Fibroblast of lung (primary cell): ENCODE measurements at places on chromosomes 16 and 17. TPM values are rescaled to one million over a fixed set of nuclear protein-coding genes. Genes with fewer than 3 reads are reported as not detected.
A peak's percentile ranks its signal among the peaks of the same experiment; 100 is the strongest.

The KRT28 gene
- total RNA-seq: not detected in 2 replicates

The GNGT2 gene
- total RNA-seq: not detected in 2 replicates

The OTOA gene
- total RNA-seq: 0.17 TPM in 1 of 2 replicates, not detected in the other

The ARSG gene
- total RNA-seq: 3.1 and 8.1 TPM in 2 replicates

The CCL3 gene
- total RNA-seq: not detected in 2 replicates

The SLC13A2 gene
- total RNA-seq: not detected in 2 replicates

The KCNH4 gene
- not detected in 2 replicates for total RNA-seq

The GUCY2D gene
- total RNA-seq: not detected in 2 replicates

The CCT6B gene
- total RNA-seq: 0.77 and 1.2 TPM in 2 replicates

The IGF2BP1 gene
- under 0.01 TPM in 2 replicates for total RNA-seq

The CCL14 gene
- total RNA-seq: not detected in 2 replicates

The SRR gene
- 14.1 and 15.0 TPM in 2 replicates for total RNA-seq

- DNase-seq: no peak
These were observed 36.5 kb upstream of the ADGRG1 start for GRCh38 chr16:57591870-57592485.

DNA sequence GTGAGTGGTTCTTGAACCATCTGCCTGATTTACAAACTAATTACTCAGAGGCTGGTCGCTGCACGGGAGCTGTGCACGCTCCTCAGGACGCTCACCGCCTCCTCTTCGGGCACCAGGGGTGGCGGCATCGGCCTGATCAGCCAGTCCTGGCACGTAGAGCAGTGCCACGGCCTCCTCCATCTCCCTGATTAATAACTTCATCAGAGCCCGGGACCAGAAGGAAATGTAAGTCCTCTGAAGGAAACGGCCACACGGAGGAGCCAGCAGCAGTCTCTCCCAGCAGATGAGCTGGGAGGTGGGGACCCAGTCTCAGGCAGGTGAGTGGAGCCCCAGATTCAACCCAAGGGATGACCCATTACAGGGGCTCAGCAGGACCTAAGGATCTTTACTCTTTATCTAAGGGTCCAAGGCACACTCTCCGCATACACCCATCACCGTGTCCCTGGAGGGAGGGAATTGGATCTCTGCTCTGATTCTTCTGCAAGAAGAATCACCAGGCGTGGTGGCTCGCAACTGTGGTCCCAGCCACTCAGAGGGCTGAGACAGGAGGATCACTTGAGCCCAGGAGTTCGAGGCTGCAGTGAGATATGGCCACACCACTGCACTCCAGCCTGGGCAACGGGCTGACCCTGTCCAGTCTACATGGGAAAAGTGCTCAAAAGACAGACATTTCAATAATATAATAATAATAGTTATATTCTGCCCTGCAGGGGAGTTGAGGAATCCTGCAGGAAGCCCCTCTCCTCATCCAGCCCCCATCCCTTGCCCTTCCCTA is 366.5 kb downstream of the SEC14L1 start:
- DNase-seq: no peak

DNA sequence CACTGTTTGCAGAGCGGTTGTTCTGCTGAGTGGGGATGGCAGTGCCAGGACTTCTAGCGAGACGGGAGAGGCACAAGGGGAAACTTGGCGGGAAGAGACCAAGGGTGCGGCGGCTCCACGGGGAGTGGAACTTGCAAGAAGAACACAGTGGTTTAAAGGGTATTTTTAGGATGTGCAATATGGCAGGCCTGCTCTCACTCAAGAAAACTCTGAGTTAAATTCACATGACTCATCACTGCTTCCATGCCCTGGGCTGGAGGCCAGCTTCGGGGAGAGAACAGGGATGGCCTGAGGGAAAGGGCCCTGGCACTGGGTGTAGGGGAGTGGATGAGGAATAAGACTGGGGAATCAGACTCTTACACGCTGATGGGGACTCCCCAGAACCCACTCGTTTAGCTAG is 13.3 kb upstream of the CD300LD start:
- peak; percentile 78 for DNase-seq

- peak; percentile 42 for DNase-seq
These were observed 2.3 kb downstream of the METRNL start for GRCh38 chr17:83081684-83082201.

DNA sequence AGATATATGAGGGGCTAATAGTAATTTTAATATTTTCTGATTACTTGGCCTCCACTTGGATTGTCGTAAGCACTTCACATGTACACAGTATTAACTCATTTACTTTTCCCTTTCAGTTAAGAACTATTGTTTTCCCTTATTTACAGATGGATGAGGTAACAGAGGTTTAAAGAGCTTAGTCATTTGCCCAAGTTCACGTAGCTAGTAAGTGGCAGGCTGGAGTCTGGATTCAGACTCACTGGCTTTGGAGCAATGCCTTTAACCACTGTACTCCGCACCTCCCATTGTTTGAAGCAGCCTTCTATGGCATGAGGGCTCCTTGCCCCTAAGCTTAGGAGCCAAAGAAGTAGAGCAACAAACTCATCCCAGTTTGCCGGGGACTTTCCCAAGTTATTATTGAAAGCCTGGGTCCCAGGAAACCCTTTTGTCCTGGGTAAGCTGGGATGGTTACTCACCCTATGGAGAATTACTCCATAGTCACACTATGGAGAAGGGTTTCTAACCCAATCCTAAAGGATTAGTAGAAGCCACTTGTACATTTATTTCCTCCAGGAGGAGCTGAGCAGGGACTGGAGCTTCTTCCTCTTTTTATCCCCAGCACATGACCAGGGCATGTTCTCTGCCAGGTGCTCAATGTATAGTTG is 12.3 kb downstream of the FOXL1 start:
- DNase-seq: peak; percentile 98

GRCh38 chr17:70181376-70181775 is 12.0 kb downstream of the KCNJ2 start:
- DNase-seq: no peak

DNA sequence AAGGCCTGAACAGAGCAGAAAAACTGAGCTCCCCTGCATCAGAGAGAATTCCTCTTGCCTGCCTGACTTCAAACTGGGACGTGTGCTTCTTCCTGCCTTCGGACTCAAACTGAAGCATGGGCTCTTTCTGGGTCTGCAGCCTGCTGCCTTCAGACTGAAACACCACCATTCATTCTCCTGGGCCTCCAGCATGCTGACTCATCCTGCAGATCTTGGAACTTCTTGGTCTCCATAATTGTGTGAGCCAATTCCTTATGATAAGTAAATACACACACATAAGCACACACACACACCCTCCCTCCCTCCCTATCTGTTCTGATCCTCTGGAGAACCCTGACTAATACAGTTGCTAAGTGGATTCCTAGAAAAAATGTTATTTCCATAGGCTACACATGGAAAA is 874.3 kb upstream of the EEF2KMT start:
- peak; percentile 34 for DNase-seq

DNA sequence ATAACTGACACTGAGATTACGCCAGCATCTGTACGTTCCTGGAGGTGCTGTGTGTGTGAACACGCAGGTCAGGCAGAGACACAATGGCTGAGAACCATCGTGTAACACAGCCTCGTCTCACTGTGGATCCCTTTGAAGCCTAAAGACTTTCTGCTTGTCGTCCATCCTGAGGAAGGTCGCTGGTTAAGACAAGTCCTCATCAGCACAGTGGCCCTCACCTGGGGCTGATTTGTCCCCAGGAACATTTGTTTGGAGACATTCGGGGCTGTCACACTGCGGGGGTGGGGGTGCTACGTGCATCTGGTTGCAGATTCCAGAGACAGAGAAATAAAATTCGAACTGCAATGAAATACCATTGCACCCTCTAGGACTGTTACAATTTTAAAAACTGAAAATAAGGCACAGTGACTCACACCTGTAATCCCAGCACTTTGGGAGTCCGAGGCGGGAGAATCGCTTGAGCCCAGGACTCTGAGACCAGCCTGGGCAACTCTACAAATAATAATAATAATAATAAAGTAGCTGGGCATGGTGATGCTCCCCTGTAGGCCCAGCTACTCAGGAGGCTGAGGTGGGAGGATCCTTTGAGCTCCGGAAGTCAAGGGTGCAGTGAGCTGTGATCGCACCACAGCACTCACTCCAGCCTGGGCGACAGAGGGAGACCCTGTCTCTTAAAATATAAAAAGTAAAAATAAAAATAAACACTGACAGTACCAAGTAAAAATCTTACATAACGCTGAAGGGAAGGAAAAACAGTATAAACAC is 112.0 kb upstream of the METRNL start:
- no peak for DNase-seq

- DNase-seq: peak; percentile 96
These were observed 6.9 kb upstream of the EFTUD2 start for GRCh38 chr17:44906010-44906646.

- DNase-seq: no peak
These were observed 17.3 kb upstream of the PSMD7 start for GRCh38 chr16:74279266-74279665.

DNA sequence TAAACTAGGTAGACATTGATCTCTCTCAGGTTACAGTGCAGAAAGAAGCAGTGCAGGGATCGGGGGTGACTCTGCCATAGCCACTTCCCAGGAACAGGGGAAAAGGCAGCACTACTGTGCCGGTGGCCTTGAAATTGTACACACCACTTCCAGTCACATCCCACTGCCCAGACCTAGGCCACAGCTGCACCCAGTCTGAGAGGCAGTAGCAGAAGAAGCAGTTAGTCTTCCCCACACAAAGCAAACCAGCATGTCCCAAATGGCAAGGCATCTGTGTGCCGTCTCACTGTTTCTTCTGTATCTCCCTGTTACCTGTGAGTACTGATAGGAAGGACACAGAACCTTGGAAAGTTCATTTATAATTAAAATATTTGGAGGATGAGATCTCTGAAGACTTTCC is 47.0 kb downstream of the TMC6 start:
- DNase-seq: no peak

DNA sequence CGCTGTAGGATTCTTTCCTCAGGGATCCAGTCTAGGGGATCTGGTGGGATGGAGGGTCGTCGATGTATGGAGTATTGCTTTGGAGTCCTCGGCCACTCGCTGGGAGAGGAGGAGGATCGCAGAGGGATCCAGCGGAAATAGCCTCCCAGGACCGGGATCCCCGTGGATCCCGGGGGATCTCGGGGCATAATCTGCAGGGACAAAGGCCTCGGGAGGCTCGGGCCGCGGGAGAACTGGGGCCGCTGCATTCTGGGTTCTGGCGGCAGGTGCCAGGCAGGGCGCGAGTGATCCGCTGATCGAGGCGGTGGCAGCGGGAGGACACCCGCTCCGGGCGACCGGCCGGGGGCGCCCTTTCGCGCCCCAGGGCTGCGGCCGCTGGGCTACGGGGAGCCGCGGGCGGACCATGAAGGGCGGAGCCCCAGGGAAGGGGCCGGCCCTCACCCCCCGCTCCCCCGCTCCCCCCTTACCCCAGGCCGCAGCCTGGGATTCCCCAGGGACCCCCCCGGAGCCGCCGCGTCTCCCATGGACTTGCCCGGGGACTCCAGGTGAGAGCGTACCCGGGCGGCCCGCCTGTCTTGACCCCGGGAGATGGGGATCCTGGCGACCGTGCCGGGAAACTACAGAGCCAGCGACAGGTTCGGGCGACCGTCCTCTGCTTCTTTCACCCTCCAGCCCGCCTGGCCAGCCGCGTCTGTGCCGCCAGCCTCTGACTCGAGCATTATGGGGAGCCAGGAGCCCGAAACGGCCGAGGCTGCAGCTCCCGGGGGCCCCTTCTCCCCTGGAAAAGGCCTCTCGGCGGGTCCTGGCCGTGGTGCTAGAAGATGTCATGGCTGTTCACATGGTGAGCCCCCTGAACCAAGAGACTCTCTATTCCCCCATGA is 604 bp downstream of the PRR14 start:
- DNase-seq: peak; percentile 41

DNA sequence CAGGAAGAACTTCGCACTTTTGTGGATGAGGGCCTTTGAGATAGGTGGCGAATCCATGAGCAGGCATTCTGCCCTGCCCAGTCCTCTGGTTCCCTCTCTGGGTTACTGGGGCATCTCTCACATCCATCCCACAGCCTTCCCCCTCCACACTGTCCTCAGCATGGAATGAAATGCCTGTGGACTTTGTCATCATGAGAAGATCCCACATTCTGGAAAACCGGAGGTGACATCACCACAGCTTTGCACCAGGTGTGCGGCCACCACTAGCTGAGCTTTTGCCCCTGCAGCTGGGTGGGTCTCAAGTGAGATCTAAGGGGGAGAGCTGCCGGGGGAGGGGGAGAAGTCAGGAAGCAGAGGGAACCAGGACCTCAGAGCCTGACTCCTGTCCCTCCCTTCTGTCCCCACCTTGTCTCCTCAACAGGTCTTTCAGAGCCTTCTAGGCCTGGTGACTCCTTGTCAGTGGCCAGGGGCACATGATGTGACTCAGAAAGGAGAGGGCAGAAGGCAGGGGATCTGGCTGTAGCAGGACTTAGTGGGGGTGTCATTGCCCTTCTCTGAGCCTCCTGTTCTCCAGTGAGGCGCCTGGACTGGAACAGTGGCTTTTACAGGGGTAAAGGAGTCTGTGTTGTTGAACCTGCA is 40.0 kb upstream of the DLX4 start:
- no peak for DNase-seq

- DNase-seq: no peak
These were observed 4.0 kb upstream of the ASPSCR1 start for GRCh38 chr17:81973432-81973831.

GRCh38 chr17:81519284-81520020 is 6.9 kb upstream of the ACTG1 start:
- no peak for DNase-seq

DNA sequence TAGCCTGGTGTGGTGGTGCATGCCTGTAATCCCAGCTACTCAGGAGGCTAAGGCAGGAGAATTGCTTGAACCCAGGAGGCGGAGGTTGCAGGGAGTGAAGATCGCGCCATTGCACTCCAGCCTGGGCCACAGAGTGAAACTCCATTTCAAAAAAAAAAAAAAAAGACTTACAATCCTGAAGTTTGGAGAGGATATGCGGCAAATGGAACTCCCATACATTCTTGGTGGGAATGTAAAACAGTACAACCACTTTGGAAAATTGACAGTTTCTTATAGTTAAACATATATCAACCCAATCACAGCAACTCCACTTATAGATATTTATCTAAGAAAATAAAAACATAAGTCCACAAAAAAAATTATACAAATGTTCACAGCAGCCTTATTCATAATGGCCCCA is 11.9 kb downstream of the GFOD2 start:
- DNase-seq: no peak

DNA sequence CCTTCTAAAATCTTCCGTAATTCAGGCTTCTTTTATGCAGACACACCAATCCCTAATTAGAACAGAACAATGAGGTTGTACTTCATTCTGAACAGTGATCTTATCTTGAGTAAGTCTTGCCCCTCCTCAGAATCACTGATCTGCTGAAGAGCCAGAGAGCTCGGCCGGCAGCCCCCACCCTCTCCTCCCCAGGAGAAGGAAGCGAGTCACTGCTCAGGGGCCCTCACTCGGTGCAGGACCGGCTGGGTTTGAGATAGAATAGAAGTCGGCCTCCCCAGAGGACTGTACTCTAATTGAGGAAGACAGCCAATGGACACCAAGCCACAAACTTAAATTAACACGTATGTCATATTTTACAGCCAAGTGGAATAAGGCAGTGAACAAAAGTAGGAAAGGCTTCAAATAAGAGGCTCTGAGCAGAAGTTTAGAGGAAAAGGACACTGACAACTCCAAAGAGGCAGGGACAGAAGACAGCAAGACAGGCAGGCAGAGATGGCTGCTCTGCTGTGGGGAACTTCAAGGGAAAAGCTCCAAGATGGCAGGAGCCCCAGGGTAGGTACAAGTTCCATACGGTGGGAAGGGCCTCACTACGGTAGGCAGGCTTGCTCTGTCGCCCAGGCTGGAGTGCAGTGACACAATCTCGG is 18.6 kb downstream of the CREBBP start:
- no peak for DNase-seq
